Foreskin keratinocyte (primary cell): ENCODE measurements at places on chromosomes 12 and 14. TPM values are rescaled to one million over a fixed set of nuclear protein-coding genes. Genes with fewer than 3 reads are reported as not detected.

PDZRN4 gene
- total RNA-seq = not detected in 2 replicates

GLIPR1L2 gene
- total RNA-seq = 0.14 and 0.41 TPM in 2 replicates

MANSC4 gene
- total RNA-seq = 0.20 and 0.25 TPM in 2 replicates

ZDHHC22 gene
- total RNA-seq = not detected in 2 replicates

EEA1 gene
- 22.8 and 27.1 TPM in 2 replicates for total RNA-seq

KRT3 gene
- total RNA-seq = not detected in 2 replicates

TSPAN19 gene
- 0.17 TPM in 1 of 2 replicates, not detected in the other for total RNA-seq

OR4N5 gene
- total RNA-seq = not detected in 2 replicates

RCOR1 gene
- 27.7 and 31.7 TPM in 2 replicates for total RNA-seq

CHGA gene
- not detected in 2 replicates for total RNA-seq

CACNA1C gene
- not detected in 2 replicates for total RNA-seq

SLC22A17 gene
- total RNA-seq = 5.0 and 8.0 TPM in 2 replicates

SLC6A15 gene
- total RNA-seq = 29.6 and 38.8 TPM in 2 replicates

KCNMB4 gene
- 0.11 and 1.1 TPM in 2 replicates for total RNA-seq

ANG gene
- 4.4 and 6.0 TPM in 2 replicates for total RNA-seq

MAP3K9 gene
- 6.5 and 6.7 TPM in 2 replicates for total RNA-seq

POTEM gene
- not detected in 2 replicates for total RNA-seq

RTN1 gene
- not detected in 2 replicates for total RNA-seq

FIGNL2 gene
- 0.03 TPM in 1 of 2 replicates, not detected in the other for total RNA-seq

GLT8D2 gene
- total RNA-seq = 3.2 and 4.8 TPM in 2 replicates

SERPINA9 gene
- total RNA-seq = not detected in 2 replicates

GLIPR1L1 gene
- total RNA-seq = not detected in 2 replicates

POMT2 gene
- total RNA-seq = 16.6 and 18.2 TPM in 2 replicates

ARMH4 gene
- 1.1 TPM in 2 replicates for total RNA-seq

MSI1 gene
- total RNA-seq = not detected in 2 replicates

TMEM119 gene
- not detected in 2 replicates for total RNA-seq

PLD4 gene
- not detected in 2 replicates for total RNA-seq

EFCAB11 gene
- 12.5 and 14.0 TPM in 2 replicates for total RNA-seq

CCDC175 gene
- not detected in 2 replicates for total RNA-seq

DAO gene
- not detected in 2 replicates for total RNA-seq

RILPL1 gene
- 20.5 and 21.3 TPM in 2 replicates for total RNA-seq

OTX2 gene
- not detected in 2 replicates for total RNA-seq

GNG2 gene
- total RNA-seq = 6.7 and 10.9 TPM in 2 replicates

MTHFD1 gene
- 102 and 129 TPM in 2 replicates for total RNA-seq

BDKRB2 gene
- total RNA-seq = 16.7 and 20.7 TPM in 2 replicates

CLEC14A gene
- not detected in 2 replicates for total RNA-seq

NCKAP5L gene
- total RNA-seq = 15.7 and 16.2 TPM in 2 replicates

LRRIQ1 gene
- 0.60 and 1.0 TPM in 2 replicates for total RNA-seq

TMEM121 gene
- total RNA-seq = 0.53 and 1.3 TPM in 2 replicates

SLC41A2 gene
- total RNA-seq = 3.9 and 4.2 TPM in 2 replicates

METTL3 gene
- total RNA-seq = 49.0 and 51.7 TPM in 2 replicates

THAP2 gene
- 2.2 and 2.7 TPM in 2 replicates for total RNA-seq

TSHR gene
- not detected in 2 replicates for total RNA-seq

DTX1 gene
- not detected in 2 replicates for total RNA-seq

ALX1 gene
- total RNA-seq = not detected in 2 replicates

ZNF26 gene
- 6.0 and 6.8 TPM in 2 replicates for total RNA-seq

HVCN1 gene
- 2.3 and 2.6 TPM in 2 replicates for total RNA-seq

FAM90A1 gene
- total RNA-seq = 0.28 and 0.41 TPM in 2 replicates

IAPP gene
- not detected in 2 replicates for total RNA-seq

PTPN21 gene
- total RNA-seq = 10.8 and 10.9 TPM in 2 replicates
